ENCODE measurements at places on chromosomes 7 and 10.

- no peak for DNase-seq
Measured at GRCh38 chr7:103141753-103142404, 7.0 kb downstream of the NAPEPLD start.

DNA sequence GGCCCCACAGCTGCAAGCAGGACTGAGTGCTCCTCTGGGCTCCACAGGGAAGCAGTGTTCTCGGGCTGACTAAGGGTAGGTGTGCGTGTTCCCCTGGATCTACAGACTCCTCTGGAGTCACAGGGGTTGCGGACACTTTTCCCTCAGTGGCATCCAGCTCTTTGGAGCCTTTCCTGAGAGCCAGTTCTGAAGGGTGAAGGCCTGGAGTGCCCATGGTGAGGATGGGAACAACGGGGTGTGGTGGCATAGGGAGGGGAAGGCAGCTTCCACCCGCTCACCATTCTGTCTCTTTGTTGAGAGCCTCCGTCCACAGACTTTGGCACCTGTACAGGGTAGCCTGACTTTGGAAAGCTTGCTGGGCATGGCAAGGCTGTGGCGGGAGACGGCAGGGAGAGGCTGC is 104.1 kb upstream of the PCBD1 start:
- peak; percentile 13 for DNase-seq

GRCh38 chr7:129617178-129617577 is 5.7 kb downstream of the NRF1 start:
- no peak for DNase-seq

DNA sequence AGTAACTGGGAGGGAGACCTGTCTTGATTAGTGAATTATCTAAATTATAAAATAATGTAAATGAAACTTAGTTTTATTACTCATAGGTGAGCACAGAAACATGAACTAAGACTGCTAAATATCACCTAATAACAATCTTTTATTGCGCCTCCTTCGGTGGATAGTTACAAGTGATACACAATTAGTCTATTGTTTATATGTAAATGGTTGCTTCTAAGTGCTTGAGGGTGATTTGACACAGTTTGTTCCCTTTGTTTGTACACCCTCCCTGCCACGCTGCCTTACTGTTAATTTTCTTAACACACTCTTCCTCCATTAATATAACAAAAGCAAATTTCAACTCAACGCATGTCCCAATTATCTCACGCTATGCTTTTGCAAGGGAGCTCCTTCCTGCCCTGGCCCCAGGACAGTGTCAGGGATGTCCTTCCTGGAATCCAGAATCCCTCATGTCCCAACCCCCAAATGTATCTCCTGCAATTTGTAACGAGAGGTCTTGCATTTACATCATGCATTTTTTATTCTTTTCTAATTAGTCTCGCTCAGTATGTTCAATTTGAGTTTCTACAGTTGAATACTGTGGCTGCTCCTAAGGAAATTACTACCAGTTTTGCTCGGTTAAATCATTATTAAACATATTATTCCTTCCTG is 4.2 kb downstream of the NPSR1 start:
- DNase-seq, result no peak

- no peak for DNase-seq
Measured at GRCh38 chr7:140876519-140877248, 48.0 kb downstream of the BRAF start.

DNA sequence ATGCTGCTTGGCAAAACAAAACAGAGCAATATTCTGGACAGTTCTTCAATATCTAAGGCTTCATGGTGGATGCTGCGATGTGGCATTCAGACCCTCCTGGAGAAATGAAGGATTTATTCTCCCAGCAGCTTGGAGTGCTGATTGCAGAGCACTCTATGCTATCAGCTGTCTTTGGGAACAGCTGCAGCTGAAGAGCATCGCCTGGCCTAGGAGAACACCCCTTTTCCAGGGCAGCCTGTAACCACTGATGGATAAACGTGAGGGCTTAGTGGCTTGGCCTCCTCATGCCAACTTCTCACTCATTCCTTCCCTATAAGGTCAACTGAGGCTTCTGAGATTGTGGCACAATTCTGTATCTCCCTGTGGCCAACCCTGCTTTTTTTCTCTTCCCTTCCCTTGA is 638.1 kb upstream of the CNTNAP2 start:
- peak; percentile 20 for DNase-seq

- DNase-seq, result no peak
Measured at GRCh38 chr10:94282369-94282768, 80.4 kb downstream of the NOC3L start.

DNA sequence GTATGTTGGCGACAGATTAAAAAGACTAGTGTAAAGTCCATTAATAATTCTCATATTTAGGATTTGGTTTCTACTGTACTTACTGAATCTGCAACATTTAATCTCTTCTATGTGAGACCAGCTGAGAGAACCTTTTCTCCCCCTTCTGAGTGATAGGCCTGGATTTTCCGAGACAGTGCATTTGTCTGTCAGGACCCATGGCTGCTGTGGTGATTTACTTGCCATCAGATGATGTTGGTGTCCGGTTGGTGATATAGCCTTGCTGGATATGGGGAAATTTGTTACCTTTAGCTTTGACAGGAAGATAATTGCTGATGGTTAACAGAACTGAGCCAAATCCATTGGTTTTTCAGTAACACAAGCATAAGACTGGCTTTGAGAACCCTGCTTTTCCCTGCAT is 517.2 kb downstream of the LRMDA start:
- no peak for DNase-seq

DNA sequence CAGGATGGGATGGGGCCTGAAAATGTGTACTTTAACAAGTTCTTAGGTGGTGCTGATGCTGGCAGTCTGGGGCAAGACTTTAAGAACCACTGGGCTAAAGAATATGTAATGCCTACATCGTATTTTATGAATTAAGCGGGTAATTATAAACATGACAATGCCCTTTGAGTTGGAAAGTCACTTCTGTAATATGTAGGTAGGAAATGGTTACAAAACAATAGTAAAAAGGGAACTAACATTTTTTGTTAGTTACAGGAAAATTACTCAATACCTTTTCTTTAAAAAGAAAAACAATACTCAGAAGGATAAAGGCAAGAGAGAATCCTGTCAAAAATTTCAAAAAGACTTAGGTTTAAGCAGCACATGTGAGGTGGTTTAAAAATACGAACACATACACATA is 48.3 kb upstream of the STEAP4 start:
- DNase-seq, result no peak

- peak; percentile 16 for DNase-seq
Measured at GRCh38 chr7:151139071-151139790, 28.3 kb downstream of the GBX1 start.

GRCh38 chr7:100649826-100650565 is 6.3 kb downstream of the ACTL6B start:
- DNase-seq, result no peak

- DNase-seq, result no peak
Measured at GRCh38 chr10:20856484-20856883, 40.6 kb downstream of the NEBL start.
